ENCODE measurements at places on chromosomes 11 and 22. TPM values are rescaled to one million over a fixed set of nuclear protein-coding genes. Genes with fewer than 3 reads are reported as not detected.

DNA sequence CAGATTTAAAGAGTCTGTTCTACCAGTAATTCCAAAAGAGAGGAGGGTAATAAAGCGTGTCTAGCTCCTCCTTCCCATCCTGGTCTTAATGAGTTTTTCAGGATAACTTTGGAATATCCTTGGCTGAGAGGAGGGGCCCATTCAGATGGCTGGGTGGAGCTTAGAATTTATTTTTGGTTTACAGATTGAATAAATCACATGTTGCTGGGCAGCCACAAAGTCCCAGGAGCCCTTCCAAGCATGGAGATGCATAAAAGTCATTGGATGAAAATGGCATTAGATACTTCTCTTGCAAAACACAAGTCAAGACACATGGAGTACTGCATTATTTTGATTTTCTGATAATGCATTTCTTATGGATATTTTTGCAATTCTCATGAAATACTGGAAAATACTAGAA lies 139.0 kb downstream of the TRPC6 start:
- DNase-seq, result no peak
- no peaks in the 10 kb centered on the region for H3K4me1 ChIP-seq
- no peaks in the 10 kb centered on the region for H3K27me3 ChIP-seq
- H3K4me3 ChIP-seq, result no peak overlapping the region
- no peaks in the 10 kb centered on the region for H3K36me3 ChIP-seq

DNA sequence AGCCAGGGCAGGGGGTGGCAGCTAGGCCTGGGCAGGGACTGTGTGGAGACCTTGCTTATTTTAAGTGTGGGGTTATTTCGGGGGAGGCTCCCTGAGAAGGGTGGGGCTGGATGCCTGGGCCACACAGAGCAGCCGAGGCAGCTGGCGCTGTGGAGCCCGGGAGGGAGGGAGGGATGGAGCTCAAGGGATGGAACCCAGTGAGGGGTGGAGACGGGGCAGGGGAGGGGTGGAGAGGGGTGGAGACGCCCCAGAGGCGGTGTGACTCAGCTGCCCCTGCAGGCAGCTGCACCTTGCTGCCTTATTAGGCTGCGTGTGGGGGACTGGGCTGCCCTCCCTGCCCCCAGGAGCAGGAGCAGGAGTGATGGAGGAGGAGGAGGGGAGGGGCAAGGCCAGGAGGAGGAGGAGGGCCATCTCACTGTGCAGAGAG lies 9.8 kb upstream of the TSSC4 start:
- DNase-seq, result no peak
- peaks cover 47% of the 10 kb centered on the region for H3K4me1 ChIP-seq
- no peaks in the 10 kb centered on the region for H3K36me3 ChIP-seq
- H3K27ac ChIP-seq, result peak overlapping the region; percentile 31
- no peaks in the 10 kb centered on the region for H3K27me3 ChIP-seq
- no peak overlapping the region for H3K4me3 ChIP-seq

MIF gene
- total RNA-seq, result 765 TPM

BIK gene
- 1.9 TPM for total RNA-seq

CBLIF gene
- not detected for total RNA-seq

CFAP68 gene
- total RNA-seq, result 16.4 TPM

Data from activated CD8-positive, alpha-beta memory T cell treated with anti-CD3 and anti-CD28 coated beads, Interleukin-2, amount 10 ng/mL, durations not matched to agents 7 days and 5 days (primary cell).